ENCODE measurements at places on chromosomes 11 and 22. TPM values are rescaled to one million over a fixed set of nuclear protein-coding genes. Genes with fewer than 3 reads are reported as not detected.
A peak's percentile ranks its signal among the peaks of the same experiment; 100 is the strongest.

The OR8D1 gene
- total RNA-seq: not detected

The TPBGL gene
- 0.12 TPM for total RNA-seq

DNA sequence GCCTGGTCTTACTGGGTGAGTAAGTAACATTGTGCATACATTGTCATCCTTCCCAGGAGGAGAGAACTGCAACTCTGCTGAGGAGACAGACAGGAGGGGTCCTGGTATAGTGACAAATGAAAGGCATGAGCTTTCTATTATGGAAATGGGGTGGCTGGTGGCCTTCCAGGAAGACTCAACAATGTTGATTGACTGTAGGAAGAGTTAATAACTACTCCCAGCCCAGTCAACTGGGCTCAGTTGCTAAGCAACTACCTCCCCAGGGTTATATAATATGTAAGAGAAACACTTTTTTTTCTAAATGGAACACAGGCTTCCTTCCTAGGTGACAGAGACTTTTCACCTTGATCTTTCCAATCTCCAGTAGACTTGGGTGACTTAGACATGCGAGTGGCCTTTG is 28.2 kb downstream of the SEZ6L start:
- no peak overlapping the region for H3K4me3 ChIP-seq
- no peak overlapping the region for H3K27ac ChIP-seq
- no peaks in the 10 kb centered on the region for H3K4me1 ChIP-seq

The KRTAP5-2 gene
- not detected for total RNA-seq

The SLCO2B1 gene
- total RNA-seq: 24.6 TPM

DNA sequence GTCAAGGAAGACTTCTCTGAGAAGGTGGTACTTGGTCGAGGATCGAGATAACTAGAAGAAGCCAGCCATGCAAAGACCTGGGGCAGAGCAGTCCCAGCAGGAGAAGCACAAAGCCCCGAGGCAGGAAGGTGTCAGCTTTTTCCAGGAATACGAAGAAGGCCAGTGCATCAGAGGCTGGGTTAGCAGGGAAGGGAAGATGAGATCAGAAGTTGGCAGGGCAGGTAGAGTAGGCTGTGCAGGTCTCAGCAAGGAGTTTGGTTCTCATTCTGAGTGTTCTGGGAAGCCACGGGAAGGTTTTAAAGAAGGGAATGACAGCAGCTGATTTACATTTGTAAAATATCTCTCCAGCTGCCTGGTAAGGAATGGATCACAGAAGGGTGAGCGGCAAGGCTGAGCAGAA is 111.3 kb downstream of the TENM4 start:
- no peak overlapping the region for H3K4me3 ChIP-seq
- no peak for DNase-seq
- no peaks in the 10 kb centered on the region for H3K36me3 ChIP-seq
- no peaks in the 10 kb centered on the region for H3K4me1 ChIP-seq
- H3K27me3 ChIP-seq: no peaks in the 10 kb centered on the region

The C11orf86 gene
- total RNA-seq: not detected

DNA sequence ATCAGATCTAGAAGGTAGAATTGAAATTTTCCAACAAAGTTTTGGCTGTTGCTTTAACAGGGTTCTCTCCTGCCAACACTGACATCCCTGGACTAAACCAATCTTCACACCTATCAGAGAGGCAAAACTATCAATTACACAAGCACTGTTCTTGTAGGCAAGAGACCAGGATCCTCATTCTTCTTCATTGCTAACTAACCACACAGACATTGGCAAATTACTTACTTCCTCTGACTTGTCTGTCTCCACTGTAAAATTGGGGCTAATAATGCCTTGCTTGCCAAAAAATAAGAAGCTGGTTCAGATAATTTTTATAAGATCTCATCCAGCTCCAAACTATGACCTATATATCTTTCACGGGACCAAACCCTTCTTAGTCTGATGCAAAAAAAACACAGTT is 93.8 kb upstream of the DDI1 start:
- no peaks in the 10 kb centered on the region for H3K4me1 ChIP-seq
- H3K27ac ChIP-seq: no peak overlapping the region
- H3K4me3 ChIP-seq: no peak overlapping the region

GRCh38 chr11:40619654-40620053 is 839.8 kb downstream of the LRRC4C start:
- H3K27me3 ChIP-seq: no peaks in the 10 kb centered on the region
- no peak overlapping the region for H3K4me3 ChIP-seq
- no peaks in the 10 kb centered on the region for H3K4me1 ChIP-seq
- H3K36me3 ChIP-seq: no peaks in the 10 kb centered on the region

DNA sequence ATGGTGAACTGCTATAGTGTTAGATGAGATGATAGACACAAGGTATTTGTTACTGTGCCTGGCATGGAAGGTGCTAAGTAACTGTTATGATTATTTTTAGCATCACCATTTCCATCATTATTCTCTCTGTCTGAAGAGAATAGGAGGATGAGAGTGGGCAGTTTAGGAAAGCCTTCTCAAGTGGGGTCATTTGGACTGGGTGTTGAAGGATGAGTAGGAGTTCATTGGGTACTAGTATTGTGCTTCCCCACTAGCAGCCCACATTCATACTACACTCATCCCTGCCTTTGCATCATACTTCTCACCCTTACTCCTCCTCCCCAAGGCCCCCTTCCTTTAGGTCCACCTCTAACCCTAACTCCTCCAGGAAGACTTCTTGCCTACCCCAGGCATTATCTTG is 20.6 kb downstream of the MYEOV start:
- H3K4me1 ChIP-seq: no peaks in the 10 kb centered on the region
- no peak overlapping the region for H3K4me3 ChIP-seq
- no peak overlapping the region for H3K27ac ChIP-seq
- H3K27me3 ChIP-seq: no peaks in the 10 kb centered on the region

DNA sequence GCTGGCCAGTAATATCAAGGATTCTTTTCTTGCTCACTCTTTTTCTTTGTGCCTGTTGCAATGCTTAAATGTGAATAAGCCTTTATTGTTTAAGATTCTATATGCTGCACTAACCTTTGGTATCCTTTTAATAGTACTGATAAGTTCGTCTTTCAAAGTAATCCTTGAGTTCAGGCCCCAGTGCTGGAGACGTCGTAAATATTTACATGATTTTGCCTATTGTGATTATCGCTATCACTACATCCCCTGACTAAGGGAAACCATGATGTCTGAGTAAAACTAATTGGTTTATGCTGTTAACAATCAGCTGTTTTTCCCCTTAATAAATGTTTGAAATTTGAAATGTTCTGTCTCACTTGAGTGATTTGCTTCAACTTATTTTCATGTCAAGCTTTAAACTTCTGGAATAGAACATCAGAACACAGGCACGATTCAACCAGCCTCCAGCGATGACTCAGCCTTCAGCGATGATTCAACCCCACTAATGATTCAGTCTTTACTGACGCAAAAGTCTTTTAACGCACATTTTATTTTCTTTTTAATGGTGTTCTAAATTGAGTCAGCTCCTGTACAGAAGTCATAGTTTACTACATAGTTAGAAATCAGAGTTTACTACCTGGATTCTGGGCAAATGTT is 3.9 kb downstream of the HTATIP2 start:
- H3K4me1 ChIP-seq: peaks cover 24% of the 10 kb centered on the region
- no peak overlapping the region for H3K27ac ChIP-seq
- peak; percentile 69 for DNase-seq
- no peaks in the 10 kb centered on the region for H3K27me3 ChIP-seq
- no peak overlapping the region for H3K4me3 ChIP-seq

DNA sequence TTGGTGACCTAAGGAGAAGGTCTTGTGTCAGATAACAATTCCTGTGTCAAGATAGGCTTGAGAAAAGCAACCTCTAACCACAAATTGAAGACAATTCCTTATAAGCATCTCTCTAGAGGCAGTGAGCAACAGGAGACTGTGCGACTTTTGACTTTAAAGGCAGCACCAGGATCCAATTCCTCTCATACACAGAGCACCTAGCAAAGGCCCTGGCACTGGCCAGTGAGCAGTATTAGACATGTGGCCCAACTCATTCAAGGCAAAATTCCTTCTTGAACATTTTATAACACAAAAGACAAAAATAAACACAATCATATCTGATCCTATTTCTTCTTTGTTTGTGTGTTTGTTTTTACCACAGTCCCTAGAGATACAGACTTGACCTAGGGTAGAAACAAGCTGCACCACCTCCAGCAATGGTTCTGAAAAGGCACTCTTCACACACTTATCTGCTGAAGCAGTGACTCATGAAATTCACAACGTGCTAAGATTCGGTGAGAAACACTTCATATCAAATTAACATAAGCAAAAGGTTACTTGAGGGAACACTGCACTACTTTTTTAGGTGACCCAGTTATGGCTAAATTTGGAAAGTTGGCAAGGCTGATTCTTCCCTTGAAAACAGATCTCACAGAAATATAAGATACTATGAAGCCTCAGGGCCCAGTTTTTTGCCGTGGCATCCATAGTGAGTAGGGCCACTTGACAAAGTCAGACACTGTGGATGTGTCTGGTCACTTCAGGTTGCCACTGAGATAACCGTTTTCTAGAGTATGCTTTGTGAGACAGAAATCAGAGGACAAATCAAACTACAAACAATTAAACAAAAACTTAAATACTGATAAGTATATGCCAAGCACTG is 1018.9 kb downstream of the DLG2 start:
- H3K27me3 ChIP-seq: no peaks in the 10 kb centered on the region
- H3K4me1 ChIP-seq: no peaks in the 10 kb centered on the region
- H3K36me3 ChIP-seq: no peaks in the 10 kb centered on the region
- DNase-seq: no peak

DNA sequence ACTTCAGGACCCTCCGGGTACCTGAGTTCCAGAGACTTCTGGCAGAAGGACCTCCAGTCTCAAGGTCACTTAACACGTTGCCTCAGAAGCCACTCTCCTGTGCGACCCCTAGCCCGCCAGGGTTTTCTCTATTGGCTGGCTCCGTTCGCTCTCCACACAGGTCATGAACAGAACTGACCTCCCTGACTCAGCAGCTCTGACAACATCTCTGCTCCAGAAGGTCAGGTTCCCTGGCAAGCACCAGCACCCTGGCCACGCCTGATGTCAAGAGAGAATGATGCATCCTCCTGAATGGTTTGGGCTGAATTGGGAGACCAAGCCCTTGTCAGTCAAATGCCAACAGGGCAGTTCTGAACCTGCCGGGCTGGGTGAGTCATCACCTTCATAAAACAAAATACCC is 84.3 kb upstream of the TMEM45B start:
- no peaks in the 10 kb centered on the region for H3K4me1 ChIP-seq
- no peaks in the 10 kb centered on the region for H3K27me3 ChIP-seq
- H3K36me3 ChIP-seq: no peaks in the 10 kb centered on the region
- no peak overlapping the region for H3K4me3 ChIP-seq
- no peak for DNase-seq
- no peak overlapping the region for H3K27ac ChIP-seq

The TRPM5 gene
- total RNA-seq: not detected

- no peak overlapping the region for H3K4me3 ChIP-seq
- H3K27ac ChIP-seq: no peak overlapping the region
- H3K27me3 ChIP-seq: no peaks in the 10 kb centered on the region
- no peaks in the 10 kb centered on the region for H3K36me3 ChIP-seq
These were observed 57.8 kb downstream of the OTOG start for GRCh38 chr11:17604915-17605233.

DNA sequence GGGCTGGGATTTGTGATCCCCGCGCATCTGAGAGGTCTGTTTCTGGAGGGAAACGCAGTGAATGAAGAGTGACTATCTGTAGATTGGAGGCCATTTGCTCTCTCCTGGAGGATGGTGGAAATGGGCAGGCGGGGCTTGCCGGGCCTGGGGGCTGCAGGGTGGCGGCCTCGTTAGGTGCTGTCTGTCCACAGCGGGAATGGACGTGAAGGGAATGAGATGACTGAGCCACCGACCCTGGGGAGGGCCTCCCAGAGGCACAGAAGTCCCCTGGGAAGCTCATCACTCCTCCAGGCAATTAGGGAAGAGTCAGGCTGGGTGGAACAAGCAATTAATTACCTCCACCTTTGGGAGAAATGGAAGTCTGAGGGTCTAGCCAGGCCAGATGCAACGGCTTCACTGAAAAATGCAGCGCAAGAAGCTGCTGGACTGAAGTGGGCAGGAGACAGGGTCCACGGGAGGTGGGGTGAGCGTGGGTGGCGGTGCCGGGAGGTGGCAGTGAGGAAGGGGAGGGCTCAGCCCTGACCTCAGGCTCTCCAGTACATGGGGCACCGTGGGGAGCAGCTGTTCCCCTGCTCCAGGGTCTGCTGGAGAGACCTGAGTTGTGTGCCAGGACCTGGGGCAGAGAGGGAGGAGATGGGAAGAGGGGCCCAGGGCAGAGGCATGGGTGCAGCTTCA is 524.5 kb downstream of the BRD1 start:
- no peaks in the 10 kb centered on the region for H3K36me3 ChIP-seq
- no peaks in the 10 kb centered on the region for H3K4me1 ChIP-seq
- DNase-seq: peak; percentile 23
- H3K4me3 ChIP-seq: no peak overlapping the region

The INPP5J gene
- total RNA-seq: 26.3 TPM

GRCh38 chr22:37430941-37431340 is 3.7 kb upstream of the ELFN2 start:
- peaks cover 30% of the 10 kb centered on the region for H3K27me3 ChIP-seq
- H3K4me1 ChIP-seq: no peaks in the 10 kb centered on the region
- no peak for DNase-seq
- H3K4me3 ChIP-seq: no peak overlapping the region

DNA sequence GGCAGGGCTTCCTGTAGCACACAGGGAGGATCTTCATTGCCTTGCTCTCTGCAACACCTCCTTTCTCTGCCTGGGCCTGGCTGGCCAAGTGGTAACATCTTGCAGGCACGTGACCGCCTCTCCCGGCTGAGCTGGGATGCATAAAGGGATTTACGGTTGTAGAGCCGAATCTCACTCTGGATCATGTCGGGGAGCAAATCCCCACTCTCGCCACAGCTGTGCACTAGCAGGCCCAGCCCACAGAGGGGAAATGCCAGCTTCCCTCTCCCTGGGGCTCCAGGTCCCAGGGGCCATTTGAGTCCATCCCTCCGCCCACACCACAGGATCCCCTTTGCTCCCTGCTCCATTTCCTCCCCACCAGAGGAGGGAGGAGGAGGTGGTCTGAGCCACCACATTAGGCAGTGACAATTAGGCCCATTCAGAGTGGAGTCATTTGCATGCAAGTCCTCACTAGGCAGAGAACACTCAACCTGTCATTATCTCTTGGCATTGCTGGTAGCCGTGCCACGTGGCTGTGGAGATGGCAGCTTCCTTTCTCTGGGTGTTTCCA is 196.7 kb downstream of the DSCAML1 start:
- H3K36me3 ChIP-seq: no peaks in the 10 kb centered on the region
- no peaks in the 10 kb centered on the region for H3K4me1 ChIP-seq

- no peak overlapping the region for H3K4me3 ChIP-seq
- no peaks in the 10 kb centered on the region for H3K36me3 ChIP-seq
- H3K27me3 ChIP-seq: no peaks in the 10 kb centered on the region
- no peak overlapping the region for H3K27ac ChIP-seq
These were observed 17.0 kb upstream of the CDON start for GRCh38 chr11:126079621-126080124.

DNA sequence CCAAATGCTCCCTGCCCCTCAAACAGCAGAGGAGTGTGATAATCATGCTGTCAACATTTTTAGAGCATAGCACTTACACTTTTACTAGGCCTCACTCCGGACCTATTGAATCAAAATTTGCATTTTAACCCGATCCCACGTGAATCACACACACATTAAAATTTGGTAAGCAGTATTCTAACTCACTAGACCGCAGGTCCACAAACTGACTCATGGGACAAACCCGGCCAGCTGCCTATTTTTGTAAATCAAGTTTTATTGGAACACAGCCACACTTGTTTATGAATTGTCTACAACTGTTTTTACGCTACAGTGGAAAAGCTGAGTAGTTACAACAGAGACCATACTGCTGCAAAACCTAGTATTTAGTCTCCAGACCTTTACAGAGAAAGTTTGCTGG is 43.3 kb downstream of the SNX19 start:
- peak overlapping the region; percentile 84 for H3K27ac ChIP-seq
- H3K4me1 ChIP-seq: no peaks in the 10 kb centered on the region
- H3K36me3 ChIP-seq: peaks cover 25% of the 10 kb centered on the region
- no peak for DNase-seq
- H3K4me3 ChIP-seq: no peak overlapping the region
